Effector memory CD4-positive, alpha-beta T cell (primary cell): ENCODE measurements at places on chromosomes 2 and 18.

- no peak for DNase-seq
These were observed 366.9 kb upstream of the SLC14A2 start for GRCh38 chr18:45248240-45248903.

DNA sequence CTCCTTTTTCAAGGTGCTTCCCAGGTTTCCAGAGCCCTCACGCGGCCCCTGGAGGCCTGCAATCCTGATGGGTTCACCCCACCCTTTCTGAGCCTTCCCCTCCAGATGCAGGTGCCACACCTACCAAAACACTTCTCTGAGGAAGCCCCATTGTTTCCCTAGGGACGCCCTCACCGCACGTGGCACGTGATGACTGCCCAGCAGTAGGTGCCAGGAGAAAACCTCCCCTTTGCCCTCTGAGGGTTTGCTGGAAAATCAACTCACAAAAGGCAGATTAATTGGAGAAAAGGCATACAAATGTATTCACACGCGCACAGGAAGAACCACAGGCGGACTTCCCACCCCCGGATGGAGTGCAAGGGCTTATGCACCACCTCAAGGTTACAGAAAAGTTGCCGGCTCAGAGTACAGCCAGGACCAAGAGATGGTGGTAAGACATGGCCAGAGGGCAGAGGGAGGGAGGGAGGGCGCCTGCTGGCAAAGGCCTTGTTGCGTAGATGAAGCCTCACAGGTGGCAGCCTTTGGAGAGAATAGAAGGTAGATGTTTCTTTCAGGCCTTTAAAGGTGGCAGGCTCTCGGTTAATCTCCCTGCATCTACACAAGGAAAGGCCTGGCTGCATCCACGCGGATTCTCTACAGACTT lies 269.4 kb upstream of the RAB6C start:
- no peak for DNase-seq

- no peak for DNase-seq
These were observed 177.9 kb downstream of the CYRIA start for GRCh38 chr2:16487686-16488085.

DNA sequence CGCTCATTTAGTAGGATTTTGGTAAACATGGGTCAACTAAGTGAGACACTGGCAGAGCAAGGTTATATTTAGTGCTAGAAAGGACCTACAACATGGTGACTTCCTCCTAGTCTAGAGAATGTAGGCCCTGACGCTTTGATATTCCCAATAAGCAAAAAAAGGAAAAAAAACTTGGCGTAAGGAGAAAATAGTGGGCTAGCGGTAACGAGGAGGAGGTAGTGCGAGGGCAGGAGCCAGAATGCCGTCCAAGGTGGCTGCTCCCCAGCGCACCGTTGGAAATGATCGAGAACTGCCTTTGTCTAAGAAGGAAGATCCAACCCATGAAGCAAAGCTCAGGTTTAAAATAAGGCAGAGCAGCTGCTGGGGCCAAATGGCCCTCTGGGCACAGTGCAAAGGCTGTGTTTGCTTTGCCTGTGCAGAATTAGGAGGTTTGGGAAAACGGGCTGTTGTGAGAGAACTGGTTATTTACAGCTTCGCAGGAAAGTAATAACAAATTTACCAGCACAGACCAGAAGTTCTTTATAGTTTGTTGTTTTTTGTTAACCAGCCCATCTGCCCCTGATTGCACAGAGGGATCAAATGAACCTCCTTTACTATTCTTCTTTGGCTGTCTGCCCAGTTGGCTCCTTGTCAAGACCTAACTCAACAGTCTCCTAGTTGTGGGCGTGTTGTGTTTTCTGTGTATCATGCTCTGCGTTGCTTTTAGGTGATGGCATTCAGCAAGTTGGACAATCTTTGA lies 86.6 kb downstream of the ITGB1BP1 start:
- no peak for DNase-seq

DNA sequence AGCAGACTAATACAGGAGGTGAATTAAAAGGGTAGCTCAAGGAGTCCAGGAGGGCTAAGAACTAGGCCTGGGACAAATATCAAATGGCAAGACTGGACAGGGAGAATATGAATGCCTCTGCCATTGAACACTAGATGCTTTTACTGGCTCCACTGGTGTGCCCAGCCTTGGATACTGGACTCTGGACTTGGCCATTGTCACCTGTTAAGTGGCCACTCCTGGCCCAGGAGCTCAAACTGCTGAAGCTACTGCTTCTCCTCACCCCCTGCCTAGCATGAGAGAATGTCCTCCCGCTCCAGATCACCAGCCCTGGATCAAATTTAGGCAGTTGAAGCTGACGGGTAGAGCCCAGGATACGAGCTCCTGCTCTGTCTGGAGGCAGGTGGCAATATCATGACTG lies 170.8 kb downstream of the DDX1 start:
- DNase-seq = no peak

- no peak for DNase-seq
These were observed 82.9 kb downstream of the CHRNA1 start for GRCh38 chr2:174681099-174682006.

DNA sequence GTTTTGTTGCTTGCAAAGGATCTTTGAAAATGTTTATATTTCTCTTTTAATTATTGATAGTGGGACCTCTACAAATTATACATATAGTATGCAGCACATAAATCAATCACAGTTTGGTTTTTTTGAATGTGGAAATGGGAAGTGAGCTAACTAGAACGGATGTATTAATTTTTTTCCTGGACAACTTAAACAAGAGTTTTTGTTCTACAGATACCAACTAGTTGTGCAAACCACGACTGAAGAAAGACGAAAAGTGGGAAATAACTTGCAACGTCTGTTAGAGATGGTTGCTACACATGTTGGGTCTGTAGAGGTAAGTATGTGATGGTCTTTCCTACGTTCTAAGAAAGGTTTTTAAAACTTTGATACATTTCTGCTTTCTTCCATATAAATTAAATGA lies 39.2 kb downstream of the NDC80 start:
- no peak for DNase-seq

DNA sequence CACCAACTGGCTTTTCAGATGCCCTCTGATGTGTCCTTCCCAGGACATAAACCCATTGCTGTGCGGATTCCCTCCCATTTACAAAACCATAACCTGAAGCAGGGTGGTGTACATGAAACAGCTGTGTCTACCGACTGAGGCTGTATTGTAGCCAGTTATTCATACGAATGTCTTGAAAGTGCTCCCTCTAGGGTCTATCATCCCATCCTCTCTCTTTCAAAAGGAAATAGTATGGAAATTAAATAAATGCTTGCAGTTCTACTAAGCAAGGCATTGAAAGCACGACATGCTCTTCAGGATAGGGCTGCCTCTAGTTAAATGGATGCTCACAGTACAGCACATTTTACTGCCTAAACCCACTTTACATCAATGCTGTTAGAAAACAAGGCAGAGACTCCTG lies 112.2 kb upstream of the PXDN start:
- no peak for DNase-seq

DNA sequence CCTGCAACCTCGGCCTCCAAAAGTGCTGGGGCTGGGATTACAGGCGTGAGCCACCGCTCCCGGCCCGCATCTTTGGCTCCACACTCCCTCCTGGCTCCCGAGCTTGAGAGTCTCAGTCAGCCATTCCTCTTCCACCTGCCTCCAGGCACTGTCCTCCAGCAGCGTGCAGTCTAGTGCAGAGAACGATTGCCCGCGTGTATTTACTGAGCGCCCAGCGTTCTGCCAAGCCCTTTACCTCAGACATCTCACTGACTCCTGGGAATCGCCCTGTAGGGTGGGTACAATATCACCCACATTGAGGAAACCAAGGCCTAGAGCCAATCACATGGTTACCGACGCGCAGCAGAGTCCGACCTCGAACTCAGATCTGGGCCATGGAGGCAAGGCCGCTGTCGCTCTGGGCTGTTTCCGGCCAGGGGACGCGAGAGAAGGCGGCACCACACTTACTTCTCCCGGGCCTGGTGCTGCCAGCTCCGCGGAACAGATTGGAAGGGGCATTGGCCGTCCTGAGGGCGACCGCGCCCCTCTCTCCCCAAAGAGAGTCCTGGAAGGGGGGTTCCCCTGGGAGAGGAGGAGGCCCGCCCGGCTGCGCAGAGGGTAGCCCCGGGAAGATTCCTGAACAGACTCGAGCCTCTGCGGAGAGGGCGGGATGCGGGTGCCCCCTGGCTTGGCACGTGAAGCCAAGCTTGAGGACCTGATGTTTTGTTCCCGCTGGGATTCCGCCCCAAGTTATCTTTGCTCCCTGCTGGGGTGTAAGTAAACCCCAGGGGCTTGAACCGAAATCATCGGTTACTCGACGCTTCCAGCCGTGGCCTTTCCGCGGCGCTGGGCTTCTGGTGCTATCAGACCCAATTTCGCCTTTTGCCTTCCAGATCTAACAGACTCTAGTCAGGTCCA lies 5.2 kb upstream of the DLX2 start:
- no peak for DNase-seq

DNA sequence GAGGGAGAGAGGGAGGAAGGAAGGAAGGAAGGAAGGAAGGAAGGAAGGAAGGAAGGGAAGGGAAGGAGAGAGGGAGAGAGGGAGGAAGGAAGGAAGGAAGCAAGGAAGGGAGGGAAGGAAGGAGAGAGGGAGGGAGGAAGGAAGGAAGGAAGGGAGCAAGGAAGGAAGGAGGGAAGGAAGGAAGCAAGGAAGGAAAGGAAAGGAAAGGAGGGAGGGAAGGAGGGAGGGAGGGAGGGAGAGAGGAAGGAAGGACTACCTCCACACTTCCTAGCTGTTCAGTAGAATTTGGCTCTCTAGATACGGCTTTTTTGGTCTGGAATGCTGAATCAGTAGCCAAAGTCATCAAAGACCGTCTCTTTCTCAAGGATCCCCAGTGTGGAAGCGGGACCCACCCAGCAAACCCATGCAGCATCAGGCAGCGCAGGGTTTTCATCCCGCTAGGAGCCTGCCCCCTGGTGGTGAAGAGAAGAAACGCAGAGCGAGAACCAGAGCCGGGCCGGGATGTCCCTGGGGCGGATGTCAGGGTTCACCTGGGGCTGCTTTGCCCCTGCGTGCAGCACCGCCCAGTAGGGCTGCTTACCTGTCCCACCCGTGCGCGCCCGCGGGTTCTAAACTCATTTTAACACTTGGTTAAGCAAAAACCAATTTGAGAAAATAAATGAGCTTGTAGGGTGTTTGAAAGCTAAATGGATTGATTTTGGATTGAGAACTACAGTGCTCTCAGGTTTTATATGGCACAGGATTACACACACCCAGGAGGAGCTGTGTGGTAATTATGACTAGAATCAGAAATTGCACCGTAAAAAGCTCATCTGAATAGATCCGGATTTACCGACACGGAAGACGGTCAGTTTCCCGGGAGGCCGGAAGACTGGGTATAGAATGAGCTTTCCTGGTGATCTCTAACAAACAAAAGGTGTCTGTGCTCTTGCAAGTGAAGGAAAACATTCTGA lies 48.1 kb upstream of the ARL4C start:
- peak; percentile 54 for DNase-seq

DNA sequence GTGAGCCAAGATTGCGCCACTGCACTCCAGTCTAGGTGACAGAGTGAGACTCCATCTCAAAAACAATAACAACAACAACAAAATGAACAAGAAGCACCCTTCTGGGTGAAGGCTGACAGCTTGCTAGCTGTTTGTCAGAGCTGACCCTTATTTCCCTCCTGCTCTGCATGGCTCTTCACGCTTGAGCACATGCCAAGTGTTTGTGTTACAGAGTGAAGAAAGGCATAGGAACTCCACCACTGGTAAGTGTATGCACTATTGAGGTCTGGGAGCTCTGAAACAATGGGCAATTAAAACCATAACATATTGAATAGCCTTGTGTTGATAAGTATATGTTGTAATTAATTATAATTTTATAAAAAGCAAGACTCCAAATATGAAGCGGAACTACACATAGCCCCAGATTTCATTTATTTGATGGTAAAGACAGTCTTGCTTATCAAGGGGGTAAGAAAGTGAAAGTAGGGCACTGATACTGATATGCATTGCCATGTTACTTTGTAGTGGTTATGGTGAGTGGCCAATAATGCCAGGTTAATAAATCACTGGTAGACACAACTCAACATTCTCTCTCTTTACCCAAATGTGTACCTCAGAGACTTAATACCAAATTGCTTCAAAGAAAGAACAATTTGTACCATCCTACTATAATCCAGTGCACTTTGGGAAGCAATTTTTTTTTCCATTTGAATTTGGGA lies 163.4 kb downstream of the VWC2L start:
- no peak for DNase-seq

DNA sequence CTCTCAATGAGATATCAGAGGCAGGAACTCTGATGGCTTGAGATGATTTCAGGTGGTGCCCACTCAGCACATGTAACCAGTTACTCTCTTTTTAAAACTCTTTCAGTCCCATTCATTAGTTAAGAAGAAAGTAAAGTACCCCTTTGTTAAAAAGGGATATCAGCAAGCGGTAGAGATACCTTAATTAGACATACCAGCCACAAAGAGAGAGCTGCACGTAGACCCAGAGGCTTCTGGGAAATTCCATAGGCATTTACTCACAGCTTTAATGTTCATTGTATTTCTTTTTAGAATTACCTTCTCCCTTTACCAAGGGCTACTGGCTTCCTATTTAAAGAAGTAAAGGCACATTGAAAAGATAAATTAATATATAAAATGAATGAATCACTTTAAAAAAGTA lies 63.3 kb downstream of the LYPD6B start:
- DNase-seq = no peak

- no peak for DNase-seq
These were observed 427.2 kb downstream of the PLCL1 start for GRCh38 chr2:198231562-198231961.

GRCh38 chr2:220619525-220620220 lies 952.4 kb downstream of the EPHA4 start:
- DNase-seq = no peak

DNA sequence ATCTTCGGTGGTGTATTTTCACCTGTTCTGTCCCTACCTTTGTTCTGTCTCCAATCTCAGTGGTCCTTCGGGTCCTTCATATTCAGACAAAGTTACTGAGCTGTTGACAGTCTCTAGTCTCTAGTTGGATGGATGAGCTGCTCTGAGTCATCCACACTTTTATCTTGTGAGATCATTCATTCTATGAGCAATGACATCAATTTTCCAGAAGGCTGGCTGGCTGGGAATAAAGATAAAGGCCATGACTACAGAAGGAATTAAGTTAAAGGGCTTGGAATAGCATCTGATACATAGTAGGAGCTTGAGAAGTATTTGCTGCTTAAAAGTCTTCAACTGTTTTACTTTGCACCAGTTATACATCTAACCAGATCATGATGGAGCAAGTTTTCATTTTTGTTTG lies 43.1 kb upstream of the SLC39A10 start:
- no peak for DNase-seq

- peak; percentile 31 for DNase-seq
These were observed at the start of gene CREG2 for GRCh38 chr2:101387151-101387834. Gene CREG2, minus strand, starts transcription at chr2:101387503. Its CDS starts 46 bp downstream, at chr2:101387457.

DNA sequence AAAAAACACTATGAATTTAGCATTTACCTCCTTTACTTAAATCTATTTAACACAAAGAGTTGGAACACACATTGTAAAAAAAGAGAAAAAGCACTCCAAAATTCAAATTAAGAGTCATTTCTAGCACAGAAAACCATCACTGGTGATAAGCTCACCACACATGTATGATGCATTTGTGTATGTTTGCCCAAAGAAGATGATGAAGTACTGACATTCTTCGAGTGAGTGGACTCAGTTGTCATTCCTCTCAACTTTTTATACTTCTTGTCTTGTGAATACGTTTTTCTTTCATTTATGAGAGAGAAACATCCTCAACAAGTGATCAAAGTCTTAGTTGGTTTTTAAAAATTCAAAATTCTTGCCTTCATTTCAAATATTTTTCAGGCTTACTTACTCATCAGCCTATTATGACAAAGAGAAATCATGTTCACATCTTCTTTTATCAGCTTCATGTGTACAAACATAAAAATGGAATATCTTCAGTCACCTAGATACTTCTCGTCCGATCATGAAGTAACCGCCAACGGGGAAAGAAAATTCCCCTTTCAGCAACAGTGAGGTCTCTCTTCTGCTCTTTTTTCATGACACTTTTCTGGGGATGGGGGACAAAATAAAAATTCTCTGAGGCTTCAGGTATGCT lies 1.5 kb downstream of the DSEL start:
- no peak for DNase-seq
